SHP77 (cell line): ENCODE measurements at places on chromosomes 12 and 14.

GRCh38 chr12:78403681-78404080 lies 460.9 kb upstream of the SYT1 start:
- no peak for DNase-seq

DNA sequence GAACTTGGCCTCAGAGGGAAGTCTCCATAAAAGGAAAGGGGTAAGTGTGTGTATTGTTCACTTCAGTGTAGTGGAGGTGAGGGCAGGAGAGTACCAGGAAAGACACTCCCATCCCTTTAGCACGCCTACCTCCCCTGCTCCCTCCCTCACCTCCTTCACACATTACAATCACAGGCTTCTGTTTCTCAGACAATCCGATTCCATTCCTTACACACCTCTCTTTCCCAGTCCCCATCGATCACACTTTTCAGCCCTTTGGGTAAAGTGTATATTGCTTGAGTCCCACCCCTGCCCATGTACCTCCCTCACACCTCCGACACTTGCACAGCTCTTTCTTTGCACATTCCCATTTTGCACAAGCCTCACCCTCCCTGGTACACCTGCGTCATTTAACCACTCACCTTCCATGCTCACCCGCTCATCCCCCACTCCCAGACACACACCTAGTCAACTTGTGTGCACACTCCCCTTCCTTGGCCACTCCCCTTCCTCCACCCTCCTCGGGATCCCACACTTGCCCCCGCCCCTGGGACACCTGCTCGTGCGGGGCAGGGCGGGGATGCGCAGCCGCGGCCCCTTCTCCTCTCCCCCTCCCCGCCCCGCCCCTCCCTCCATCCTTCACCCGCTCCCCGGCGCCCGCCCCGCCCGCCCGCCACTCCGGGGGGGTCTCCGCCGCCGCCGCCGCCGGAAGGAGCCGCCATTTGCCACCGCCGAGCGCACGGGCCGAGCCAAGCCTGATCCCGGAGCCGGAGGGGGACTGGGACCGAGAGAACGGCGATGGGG lies at the start of gene MARCHF9:
TSS of gene MARCHF9 (plus strand) at position 693 of the 783 bp plus-strand sequence. CDS start 426 bp downstream, outside the sequence.
- DNase-seq: peak; percentile 83

DNA sequence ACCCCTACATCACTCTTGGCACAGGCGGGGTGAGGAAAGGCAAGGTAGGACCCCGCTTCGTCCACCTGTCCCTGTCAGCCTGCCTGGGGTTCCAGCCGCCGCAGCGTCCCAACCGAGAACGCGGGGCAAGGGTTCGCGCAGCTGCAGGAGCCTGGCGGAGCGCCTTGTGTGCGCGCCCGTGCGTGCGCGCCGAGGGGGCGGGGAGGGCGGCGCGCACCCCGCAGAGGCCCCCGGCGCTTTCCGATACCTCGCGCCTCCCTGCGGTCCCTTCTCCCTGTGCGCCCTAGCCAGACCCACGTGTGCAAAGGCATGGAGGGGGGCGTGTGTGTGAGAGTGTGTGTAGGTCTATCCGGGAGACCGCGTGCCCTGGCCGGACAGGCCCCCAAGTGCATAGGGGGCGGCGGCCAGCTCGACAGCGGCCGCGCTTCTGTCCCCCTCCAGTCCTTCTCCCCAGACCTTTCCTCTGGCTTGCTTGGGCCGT lies 122.4 kb downstream of the TSPAN9 start:
- no peak for DNase-seq

GRCh38 chr14:71089971-71090370 lies 182.7 kb downstream of the PCNX1 start:
- DNase-seq: no peak

GRCh38 chr14:103630364-103631108 lies 1.5 kb downstream of the KLC1 start:
- DNase-seq: no peak

- no peak for DNase-seq
These were observed 253.9 kb downstream of the CACNA1C start for GRCh38 chr12:2306735-2307134.

DNA sequence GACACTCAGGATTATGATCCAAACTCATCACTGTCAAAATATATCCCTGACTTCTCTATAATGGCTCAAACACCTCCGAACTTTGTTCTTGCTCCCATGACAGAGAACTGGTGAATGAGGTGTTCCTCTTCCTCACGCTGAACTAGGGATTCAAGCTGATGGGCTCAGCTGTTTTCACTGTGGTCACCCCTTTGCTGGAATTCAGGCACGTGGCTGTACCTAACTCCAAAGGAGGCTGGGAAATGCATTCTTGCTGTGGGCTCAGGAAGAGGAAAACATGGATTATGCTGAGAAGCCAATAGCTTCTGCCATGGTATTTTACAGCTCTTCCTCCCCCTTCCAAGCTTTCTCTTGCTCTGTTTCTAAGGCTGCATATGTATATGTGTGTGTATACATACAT lies 43.9 kb downstream of the STXBP6 start:
- DNase-seq: no peak

DNA sequence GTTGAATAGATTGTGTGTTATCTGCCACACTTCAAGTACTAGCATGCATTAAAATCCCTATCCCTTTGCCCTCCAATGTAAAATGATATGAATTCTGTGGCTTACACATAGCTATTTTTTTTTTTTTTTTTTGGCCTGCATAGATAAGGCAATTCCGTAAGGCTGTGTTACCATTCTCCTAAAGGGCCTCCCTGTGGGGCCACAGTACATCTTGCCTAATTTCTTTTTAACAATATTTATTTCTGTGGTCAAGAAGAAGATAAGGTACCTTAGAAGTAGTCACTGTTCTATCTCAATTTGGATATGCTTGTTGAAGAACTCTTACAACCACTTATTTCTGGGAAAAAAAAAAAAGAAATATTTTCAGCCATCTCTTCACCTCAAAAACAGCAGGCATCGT lies 19.8 kb downstream of the FLRT2 start:
- no peak for DNase-seq

- DNase-seq: peak; percentile 88
These were observed at the start of gene ACYP1 for GRCh38 chr14:75063491-75064204. Gene ACYP1, minus strand, starts transcription at chr14:75064024. Its CDS starts 471 bp downstream, at chr14:75063553.

DNA sequence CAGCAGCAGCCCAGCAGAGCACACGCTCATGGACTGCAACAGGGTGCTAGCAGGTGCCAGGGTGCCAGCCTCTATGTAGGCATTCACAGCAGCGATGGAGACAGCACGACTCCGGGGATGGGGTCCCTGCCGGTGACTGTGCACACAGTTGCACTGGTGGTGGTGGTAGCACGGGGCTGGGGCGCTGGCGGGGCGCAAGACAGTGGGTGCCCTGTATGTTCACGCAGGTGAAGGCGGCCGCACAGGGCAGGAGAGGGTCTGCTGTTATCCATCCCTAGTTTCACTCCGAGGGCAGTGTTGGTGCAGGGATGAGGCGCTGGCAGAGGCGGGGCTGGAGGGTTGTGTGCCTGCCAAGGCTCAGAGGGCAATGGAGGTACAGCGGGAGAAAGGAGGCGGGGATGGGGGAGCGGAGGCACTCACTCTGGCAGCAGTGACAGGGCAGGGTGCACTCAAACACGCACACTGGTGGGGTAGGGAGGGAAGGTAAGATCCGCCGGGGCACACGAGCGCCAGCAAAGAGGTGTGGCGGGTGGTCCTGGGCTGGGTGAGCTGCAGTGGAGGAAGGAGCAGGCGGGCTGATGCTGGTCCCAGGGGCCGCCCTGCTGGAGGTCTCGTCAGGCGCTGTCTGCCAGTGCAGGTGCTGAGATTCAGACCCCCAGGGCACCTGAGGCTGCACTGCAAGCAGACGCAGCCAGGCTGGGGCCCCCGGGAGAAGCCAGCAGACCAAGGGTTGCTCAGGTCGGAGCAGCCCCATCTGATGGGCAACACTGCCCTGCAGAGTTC lies 76.7 kb downstream of the GALC start:
- DNase-seq: no peak

DNA sequence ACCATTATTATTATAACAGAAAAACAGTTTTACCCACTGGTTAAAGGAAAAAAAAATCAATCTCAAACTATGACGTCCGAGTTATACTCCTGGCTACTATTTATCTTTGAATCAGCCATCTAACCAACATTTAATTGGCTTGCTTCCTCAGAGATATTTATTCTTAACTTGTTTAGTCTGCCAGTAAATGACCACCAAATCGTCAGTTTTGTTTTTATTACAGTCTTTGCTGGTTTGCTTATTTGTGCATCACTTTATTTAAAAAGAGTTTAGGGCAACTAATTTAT lies 71.2 kb downstream of the RASSF8 start:
- no peak for DNase-seq

DNA sequence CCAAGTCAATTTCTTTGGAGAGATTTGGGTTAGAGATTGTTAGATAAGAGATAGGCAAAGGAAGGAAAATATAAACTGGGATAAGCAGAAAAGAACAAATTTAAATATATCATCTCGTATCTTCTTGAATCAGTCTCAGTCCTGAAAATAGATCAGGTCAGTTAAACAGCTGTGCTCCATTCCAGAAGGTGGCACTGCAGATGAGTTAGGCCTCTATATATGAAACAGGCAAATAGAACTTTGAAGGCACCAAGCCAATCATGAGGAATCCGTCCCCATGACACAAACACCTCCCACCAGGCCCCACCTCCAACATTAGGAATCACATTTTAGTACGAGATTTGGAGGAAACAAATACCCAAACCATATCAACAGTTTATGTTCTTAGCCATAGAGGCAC lies 605.5 kb upstream of the USP15 start:
- peak; percentile 6 for DNase-seq

DNA sequence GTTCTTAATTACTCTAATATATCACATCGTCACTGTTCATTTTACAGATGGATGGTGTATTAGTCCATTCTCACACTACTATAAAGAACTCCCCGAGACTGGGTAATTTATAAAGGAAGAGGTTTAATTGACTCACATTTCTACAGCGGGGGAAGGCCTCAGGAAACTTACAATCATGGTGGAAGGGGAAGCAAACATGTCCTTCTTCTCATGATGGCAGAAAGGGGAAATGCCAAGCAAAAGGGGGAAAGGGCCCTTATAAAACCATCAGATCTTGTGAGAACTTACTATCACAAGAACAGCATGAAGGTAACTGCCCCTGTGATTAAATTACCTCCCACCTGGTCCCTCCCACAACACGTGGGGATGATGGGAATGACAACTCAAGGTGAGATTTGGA lies 6.5 kb downstream of the TMBIM4 start:
- no peak for DNase-seq

DNA sequence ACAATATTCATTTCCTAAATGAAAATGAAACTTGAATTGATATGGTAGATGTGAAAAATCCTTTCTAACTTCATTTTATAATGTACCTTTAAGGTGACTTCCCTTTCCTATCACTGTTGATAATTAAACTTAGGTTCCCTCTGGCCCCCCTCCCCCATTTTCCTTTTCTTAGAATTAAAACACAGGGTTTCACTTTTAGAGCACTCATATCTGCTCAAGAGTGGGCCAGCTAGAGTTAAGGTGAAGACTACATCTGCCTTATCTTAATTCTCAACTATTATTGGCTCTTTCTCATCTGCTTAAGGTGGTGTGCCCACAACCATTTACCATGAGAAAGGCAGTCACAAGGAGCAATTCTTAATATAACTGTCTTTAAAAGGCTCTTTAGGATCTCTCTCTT lies 49.7 kb downstream of the LIN52 start:
- no peak for DNase-seq

DNA sequence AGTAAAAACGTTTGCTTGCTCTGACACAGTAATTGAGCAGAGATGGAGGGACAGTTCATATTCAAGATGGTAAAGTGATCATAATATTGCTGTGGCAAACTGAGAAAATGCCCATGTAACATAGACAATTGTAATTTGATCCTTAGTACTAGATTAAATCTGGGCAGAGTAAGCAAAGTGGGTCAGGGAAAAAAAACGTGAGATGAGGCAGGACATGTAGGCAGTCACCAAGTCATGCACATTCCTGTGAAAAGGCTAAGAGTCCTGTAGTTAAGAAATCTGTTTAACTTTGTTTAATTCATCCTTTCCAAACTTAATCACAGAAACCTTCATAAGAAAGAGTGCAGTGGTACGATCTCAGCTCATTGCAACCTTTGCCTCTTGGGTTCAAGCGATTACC lies 16.1 kb downstream of the BTBD7 start:
- DNase-seq: no peak

DNA sequence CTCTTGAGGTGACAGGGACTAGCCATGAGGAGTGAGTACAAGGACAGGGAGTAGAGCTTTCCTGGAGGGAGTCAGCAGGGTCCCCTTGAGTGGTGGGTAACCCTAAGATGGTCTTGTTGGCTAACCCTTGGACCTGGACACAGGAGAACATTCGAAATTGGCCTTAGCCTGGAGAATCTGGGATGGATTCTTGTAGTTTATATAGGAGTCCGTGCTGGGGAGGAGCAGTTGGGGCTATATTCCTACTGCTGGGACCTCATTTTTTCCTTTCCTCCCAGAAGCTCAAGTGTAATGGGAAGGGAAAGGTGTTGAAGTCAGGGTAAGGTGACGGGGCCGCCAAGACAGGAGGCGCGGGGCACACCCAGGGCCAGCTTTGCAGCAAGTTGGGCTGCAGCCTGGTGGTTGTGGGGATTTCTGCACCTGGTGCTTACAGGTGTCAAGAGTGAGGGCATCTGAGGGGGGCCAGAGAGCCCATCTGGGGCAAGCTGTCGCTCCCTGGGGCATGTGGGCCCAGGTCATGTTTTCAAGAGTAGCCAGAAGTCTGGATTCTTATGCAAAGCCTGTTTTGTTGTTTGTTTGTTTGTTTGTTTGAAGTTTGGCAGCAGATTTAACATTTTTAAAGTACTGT lies 5.1 kb downstream of the BCL7A start:
- no peak for DNase-seq

DNA sequence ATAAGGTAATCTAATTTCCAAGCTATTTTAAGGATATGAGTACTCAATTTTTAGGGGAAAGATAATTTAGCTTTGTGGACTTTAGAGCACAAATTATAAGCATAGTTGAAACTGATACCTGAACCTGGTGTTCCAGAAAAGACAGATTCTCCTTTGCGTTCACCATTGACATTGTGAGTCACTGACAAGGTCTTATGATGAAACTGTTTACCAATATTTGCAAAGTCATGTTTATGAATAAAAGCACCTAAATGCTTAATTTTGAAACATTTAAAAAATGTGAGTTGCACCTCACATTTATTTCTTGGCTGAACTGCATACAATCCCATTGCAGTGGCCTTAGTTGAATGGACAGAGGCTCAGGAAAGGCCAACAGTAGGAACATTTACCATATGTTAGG lies 3.9 kb downstream of the BCAT1 start:
- DNase-seq: no peak
